ENCODE measurements at places on chromosomes 1 and 21.

DNA sequence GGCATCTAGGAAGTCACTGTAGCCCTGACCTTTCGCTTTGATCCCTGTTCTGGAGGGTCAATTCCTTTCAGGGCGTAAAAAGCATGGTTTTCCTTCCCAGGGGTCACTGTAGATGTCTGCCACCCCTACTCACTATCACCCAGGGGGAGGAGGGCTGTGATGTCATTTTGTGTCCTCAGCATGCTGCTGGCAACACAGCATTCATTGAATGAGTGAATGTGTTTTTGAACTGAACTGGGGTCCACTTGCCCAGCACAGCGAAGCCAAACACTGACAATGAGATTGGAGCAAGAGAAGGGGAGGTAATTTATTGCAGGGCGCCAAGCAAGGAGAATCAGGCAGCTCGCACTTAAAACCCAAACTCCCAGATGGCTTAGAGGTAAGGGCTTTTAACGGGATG is 78.2 kb upstream of the PGBD5 start:
- no peak for DNase-seq

DNA sequence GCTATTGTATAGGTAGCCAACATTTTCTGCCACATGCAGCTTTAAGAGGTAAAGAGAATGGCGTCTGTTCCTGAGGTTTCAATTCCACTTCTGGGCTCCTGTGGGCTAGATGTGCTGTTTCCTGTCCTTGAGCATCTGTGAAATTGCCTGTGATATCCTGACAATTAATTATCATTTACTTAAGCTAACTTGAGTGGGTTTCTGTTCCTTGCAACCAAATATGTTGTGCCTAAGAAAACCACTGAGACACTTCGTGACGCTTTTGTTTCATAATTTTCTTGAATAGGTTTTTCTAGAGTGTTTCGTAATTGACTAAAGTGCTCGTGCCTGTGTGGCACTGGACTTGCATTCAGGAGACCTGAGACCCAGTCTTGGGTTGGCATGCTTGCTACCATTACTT is 127.3 kb upstream of the POU3F1 start:
- no peak for DNase-seq

GRCh38 chr1:170376801-170377385 is 155.1 kb upstream of the GORAB start:
- no peak for DNase-seq

DNA sequence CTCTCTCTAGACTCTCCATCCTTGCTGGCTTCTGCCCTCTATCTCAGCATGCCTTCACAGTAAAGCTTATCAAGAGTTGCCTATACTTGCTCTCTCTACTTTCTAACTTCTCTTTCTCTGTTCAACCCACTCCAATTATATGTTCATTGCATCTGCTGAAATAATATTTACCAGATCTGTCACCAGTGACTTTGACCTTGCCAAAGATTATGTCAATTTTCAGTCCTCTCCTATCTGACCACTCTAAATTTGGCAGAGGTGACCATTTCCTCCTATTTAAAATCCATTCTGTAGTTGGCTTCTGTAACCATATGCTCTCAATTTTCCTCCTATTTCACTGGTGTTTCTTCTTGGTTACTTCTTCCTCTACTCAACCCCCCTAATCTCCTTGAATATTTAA is 38.8 kb upstream of the DR1 start:
- DNase-seq = no peak

DNA sequence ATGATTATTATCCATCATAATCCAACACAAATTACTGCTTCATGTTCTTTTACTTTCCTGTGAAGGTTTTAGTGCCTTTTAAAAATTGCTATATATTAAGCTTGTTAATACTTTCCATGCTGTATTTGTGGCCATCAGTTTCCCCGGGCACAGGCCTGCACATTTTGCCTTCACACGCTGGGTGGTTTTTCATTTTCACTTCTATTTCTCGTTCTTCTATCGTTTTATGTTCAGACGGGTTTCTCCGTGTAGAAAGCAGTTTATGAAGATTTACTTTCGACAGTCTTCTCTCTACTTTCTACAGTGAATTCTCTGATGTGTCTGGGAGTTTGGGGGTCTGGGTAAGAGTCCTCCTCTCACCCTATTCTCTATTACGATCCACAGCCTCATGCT is 9.5 kb downstream of the RUNX3 start:
- no peak for DNase-seq

DNA sequence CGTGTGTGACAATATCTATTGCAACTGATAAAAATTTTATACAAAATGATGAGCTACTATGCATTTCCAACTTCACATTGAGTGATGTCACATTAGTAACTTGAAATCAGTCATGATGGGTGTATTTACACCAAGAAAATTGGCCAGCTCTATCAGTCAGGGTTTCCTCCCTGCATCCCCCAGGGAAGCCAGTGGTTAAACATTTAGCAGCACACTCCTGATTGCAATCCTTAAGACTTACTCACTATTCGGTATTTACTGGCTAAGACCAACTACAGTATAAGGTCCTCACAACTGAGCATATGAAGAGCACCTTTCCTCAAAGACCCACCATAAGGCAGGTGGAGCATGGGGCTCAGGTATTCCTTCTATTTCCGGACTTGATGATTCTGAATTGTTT is 41.3 kb upstream of the PTGFRN start:
- no peak for DNase-seq

- DNase-seq = no peak
Observed at GRCh38 chr1:2894381-2895041, 93.0 kb upstream of the TTC34 start.

DNA sequence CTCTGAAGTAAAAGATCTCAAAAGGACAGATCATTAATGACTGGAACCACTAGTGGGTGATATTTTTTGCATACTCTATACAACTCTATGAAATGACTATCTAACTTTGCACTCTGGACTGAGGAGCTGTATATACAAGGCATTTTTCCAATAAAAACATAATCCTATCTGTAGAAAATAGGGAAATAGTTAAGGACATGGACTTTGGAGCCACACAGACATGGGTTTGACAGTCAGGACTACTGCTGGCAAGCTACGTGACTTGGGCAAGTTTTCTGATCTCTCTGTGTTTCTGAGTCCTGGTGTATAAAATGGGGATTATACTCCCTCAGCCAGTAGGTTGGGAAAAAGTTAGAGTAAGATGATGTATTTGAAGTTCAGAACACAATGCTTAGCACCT is 20.9 kb upstream of the HSD3B2 start:
- DNase-seq = no peak

DNA sequence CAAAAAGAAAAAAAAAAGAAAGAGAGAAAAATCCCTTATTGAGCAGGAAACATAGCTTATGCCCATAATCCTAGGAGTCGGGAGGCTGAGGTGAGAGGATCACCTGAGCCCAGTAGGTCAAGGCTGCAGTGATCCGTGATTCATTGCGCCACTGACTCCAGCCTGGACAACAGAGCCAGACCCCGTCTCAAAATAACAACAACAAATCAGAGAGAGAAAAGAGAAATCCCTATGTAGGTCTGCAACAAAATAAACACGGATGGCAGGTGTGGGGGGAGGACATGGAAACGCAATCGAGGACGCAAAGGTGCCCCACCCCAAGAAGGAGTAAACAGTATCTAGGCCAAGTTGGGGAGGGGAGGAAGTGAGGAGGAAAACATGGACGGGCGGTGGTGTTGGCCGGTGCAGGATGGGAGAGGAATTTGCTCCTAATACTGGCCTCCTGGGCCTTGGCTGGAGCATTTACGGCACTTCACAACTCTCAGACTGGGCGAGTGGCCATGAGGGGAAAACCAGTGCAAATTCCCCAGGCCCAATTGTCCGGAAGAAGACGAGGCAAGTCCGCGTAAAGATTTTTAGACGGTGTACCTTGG is 609 bp upstream of the CHTOP start:
- DNase-seq = no peak

DNA sequence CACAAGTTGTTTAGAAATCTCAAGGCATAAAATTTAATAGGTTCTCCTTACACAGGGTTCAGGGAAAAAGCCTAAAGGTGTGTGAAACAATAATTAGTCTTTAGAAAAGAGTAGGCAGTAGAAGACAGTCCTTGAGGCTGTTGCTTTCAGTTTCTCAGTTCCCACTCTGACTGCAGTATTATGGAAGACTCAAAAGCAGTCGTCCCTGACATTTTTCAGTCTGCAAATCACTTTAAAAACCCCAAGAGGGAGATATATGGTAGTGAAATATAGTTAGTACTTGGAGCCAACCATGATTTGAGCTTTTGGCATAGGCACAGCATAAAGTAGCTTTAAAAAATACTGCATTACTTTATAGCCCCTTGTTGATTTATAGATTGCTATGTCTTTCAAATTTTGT is 299.7 kb downstream of the OLFM3 start:
- no peak for DNase-seq

GRCh38 chr1:209265301-209265700 is 318.2 kb upstream of the CAMK1G start:
- DNase-seq = no peak

- DNase-seq = no peak
Observed at GRCh38 chr1:77744576-77744975, 15.1 kb downstream of the USP33 start.

GRCh38 chr21:15774590-15774989 is 44.8 kb downstream of the USP25 start:
- DNase-seq = no peak

DNA sequence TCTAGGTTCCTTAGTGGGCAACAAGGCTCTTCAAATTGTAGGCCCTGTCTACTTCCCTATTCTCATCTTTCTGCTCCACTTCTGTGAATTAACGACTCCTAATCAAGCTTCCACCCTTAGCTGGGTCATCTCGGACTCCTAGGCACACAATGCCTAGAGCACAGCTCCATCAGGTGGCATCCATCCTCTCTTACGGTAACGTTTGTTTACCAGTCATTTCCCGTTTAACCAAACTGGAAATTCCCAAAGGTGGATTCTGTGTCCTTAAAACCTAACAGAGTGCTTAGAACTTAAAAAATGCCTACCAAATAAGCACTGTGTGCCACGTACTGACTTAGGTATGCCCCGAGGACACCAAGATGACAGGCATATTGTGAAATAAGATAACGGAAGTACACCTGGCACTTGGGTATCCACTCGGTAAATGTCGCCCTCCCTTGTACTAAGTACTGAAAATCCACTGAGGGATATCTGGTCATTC is 1.5 kb downstream of the PARP1 start:
- no peak for DNase-seq

DNA sequence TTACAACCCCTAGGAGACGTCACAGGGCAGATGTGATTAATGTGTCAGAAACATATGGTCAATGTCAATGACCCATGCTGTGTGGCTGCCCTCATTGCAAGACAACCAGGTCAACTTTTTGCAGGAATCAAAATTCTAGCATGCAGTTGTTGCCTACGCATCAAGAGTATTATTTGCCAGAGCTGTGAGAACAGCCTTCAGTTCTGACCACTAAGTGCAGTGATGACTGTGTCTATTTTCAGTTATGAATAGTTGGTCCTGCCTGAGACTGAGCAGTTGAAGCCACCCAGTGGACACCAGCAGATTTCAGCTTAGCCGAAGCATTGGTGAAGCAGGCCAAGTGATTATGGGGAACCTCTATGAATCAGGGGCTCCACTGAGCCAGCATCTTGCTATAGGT is 47.3 kb downstream of the LYPLAL1 start:
- DNase-seq = no peak

DNA sequence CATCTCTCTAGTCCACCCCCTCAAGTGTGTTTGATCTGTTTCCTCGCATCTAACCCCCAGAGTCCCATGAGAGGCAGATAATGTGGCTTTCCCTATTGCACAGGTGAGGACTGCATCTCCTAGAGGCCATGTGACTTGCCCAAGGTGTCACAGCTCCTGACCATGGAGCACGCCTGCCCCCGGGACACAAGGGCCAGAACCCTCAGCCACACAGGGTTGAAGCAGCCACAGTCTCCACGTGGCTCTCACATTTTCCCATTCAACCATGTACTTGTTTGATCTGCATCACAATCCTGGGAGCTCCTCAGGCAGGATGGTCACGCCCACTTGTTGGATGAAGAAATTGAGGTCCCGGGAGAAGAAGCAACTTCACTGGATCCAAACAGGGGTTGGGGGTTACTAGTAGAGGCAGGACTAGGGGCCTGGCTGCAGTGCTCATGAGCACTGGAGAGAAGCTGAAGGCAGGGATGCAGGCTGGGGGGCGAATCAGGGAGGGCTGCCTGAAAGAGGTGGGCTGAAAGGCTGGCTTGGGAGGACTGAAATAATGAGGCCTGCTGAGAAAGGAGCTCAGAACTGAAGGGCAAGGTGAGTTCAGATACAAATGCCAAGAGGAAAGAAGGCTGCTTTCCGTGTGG is 207.9 kb downstream of the PTPRU start:
- no peak for DNase-seq

GRCh38 chr1:9759939-9760338 is 63.8 kb downstream of the CLSTN1 start:
- DNase-seq = no peak

DNA sequence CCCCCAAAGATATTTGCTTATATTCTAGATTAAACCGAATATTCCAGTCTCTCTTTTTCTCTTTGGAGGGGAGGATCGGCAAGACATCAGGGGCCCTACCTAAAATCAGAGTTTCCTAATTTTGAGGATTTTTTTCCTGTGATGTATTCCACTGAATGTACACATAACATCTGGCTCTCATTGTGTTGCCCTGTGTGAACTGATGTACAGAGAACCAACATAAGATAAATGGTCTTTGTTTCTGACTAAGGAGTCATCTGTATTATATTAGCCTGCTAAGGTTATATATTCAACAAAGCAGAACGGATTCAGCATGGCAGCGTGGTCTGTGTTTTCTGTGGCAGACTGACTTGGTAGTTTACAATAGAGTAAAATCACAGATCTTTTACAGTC is 114.8 kb upstream of the NCAM2 start:
- DNase-seq = no peak

GRCh38 chr1:159088546-159089183 is 12.1 kb upstream of the AIM2 start:
- DNase-seq = no peak

- DNase-seq = no peak
Observed at GRCh38 chr1:81617308-81617967, 183.3 kb upstream of the ADGRL2 start.

DNA sequence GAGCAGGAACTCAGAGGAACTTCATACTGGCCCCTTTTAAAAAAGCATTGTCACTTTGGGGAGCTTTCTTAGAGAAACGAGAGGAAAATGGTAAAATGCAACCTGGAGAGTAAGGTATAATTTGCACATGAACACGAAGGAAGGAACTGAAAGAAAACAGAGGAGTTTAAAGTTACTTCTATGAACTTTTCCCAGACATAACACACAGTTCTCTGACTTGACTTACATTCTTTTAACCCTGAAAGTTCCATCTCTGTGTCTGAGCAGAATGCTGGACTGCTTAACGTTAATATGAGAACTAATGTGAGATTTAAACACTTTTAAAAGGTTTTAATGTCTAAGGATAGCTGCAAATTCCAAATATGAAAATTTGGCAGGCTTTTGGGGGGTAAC is 102.3 kb downstream of the NFIA start:
- DNase-seq = no peak

- DNase-seq = no peak
Observed at GRCh38 chr1:195336812-195337211, 1271.4 kb downstream of the KCNT2 start.

- no peak for DNase-seq
Observed at GRCh38 chr1:11357276-11357675, 84.3 kb downstream of the UBIAD1 start.
